H9 (cell line): ENCODE measurements at places on chromosomes 3 and 15.
A peak's percentile ranks its signal among the peaks of the same experiment; 100 is the strongest.

DNA sequence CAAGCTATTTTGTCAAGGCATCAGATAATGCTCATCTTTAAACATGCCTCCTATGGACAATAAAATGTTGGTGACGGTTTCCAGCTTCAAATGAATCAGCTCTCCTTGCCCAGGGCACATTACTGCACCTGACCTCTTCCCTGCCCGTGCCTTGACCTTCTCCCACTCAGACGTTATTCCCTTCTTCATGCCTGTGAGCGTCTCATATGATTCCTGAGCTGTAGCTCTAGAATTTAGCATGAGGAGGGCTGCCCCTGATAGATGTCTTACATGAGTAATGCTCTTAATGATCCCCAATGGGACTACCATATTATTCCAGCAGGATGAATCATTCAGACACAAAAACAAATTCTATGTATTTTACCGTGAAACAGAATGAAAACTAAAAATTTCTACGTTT, 762.7 kb downstream of the ROBO1 start:
- peaks cover 2% of the 10 kb centered on the region; the same call in 1 of the 3 replicates for H3K36me3 ChIP-seq
- H3K27ac ChIP-seq = no peak overlapping the region
- H3K27me3 ChIP-seq = no peaks in the 10 kb centered on the region
- no peaks in the 10 kb centered on the region for H3K4me1 ChIP-seq

GRCh38 chr15:61308437-61308836, 79.3 kb upstream of the RORA start:
- DNase-seq = no peak
- H3K4me3 ChIP-seq = no peak overlapping the region
- H3K36me3 ChIP-seq = no peaks in the 10 kb centered on the region
- no peaks in the 10 kb centered on the region for H3K4me1 ChIP-seq

DNA sequence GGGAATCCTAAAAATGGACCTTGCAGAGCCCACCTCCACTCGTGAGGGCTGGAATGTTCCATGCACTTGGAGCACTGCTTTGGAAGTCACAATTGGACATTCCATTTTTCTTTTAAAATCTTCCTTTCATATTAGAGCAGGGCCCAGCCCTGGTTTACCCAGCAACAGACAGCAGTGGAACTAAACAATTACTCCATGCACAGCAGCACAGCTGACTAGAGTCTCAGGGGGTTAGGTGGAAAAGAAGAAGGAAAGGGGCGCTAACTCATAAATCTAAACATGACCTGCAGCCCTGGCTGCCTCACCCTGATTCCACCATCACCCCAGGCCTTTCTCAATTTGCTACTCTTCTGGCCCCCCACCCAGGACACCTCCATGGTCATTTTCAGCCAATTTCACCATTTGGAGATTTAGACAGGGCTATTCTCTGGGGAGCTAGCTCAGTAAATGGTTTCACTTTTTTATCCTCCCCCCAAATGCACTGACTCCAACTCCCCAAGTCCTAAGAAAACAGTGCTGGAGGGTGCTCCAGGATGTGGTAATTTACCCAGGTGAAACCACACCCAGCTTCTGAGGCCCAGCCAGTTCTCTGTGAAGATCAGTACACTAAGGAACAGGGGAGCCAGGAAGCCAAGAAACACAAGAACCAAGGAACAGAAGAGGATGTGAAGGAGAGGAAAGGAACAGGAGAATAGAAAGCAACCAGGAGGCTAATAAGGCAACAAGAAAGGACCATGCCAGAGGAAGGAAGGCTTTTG, 1.6 kb upstream of the LRRC31 start:
- no peak overlapping the region for H3K4me3 ChIP-seq
- peaks cover 4% of the 10 kb centered on the region; the same call in 1 of the 2 replicates for H3K36me3 ChIP-seq
- no peak overlapping the region for H3K27ac ChIP-seq
- no peaks in the 10 kb centered on the region; the same call in 1 of the 2 replicates for H3K4me1 ChIP-seq
- H3K27me3 ChIP-seq = no peaks in the 10 kb centered on the region
- DNase-seq = no peak

GRCh38 chr3:62343755-62344154, 29.6 kb downstream of the FEZF2 start:
- H3K4me3 ChIP-seq = no peak overlapping the region
- H3K36me3 ChIP-seq = no peaks in the 10 kb centered on the region
- DNase-seq = no peak
- H3K4me1 ChIP-seq = no peaks in the 10 kb centered on the region
- H3K27ac ChIP-seq = no peak overlapping the region
- H3K27me3 ChIP-seq = no peaks in the 10 kb centered on the region

GRCh38 chr3:157533298-157534070, 30.3 kb upstream of the VEPH1 start:
- no peak for DNase-seq
- no peaks in the 10 kb centered on the region for H3K27me3 ChIP-seq
- no peak overlapping the region for H3K4me3 ChIP-seq
- no peaks in the 10 kb centered on the region for H3K4me1 ChIP-seq
- no peaks in the 10 kb centered on the region for H3K36me3 ChIP-seq
- H3K27ac ChIP-seq = no peak overlapping the region

- H3K4me3 ChIP-seq = peak overlapping the region; percentile 87
- no peak overlapping the region for H3K27ac ChIP-seq
- H3K27me3 ChIP-seq = no peaks in the 10 kb centered on the region
- peaks cover 19% of the 10 kb centered on the region for H3K36me3 ChIP-seq
- no peak for DNase-seq
- no peaks in the 10 kb centered on the region for H3K4me1 ChIP-seq
Measured at GRCh38 chr3:63864965-63865327, 1.3 kb downstream of the ATXN7 start.

- H3K36me3 ChIP-seq = peaks cover 5% of the 10 kb centered on the region
- no peaks in the 10 kb centered on the region; the same call in 1 of the 2 replicates for H3K4me1 ChIP-seq
- H3K4me3 ChIP-seq = no peak overlapping the region
- no peak for DNase-seq
- no peak overlapping the region for H3K27ac ChIP-seq
- H3K27me3 ChIP-seq = no peaks in the 10 kb centered on the region
Measured at GRCh38 chr3:149640976-149641728, 16.7 kb downstream of the WWTR1 start.
